ENCODE measurements at places on chromosomes 2 and 18.

- no peak for DNase-seq
These were observed 8.5 kb downstream of the RAB17 start for GRCh38 chr2:237581751-237582746.

DNA sequence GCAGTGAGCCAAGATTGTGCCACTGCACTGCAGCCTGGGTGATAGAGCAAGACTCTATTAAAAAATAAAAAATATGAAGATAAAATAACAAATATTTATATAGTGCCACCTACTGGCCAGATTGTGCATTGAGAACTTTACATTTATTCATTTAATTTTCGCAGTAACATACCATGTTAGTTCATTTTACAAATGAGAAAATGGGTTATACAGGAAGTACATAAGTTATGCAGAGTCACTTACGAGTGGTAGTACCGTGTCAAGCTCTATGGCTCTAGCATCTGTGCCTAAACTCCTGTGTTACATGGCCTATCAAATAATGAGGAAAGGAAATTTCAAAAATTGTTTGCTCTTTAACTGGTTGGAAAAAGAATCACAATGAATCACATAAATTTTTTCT lies 27.9 kb downstream of the RIF1 start:
- DNase-seq = no peak

DNA sequence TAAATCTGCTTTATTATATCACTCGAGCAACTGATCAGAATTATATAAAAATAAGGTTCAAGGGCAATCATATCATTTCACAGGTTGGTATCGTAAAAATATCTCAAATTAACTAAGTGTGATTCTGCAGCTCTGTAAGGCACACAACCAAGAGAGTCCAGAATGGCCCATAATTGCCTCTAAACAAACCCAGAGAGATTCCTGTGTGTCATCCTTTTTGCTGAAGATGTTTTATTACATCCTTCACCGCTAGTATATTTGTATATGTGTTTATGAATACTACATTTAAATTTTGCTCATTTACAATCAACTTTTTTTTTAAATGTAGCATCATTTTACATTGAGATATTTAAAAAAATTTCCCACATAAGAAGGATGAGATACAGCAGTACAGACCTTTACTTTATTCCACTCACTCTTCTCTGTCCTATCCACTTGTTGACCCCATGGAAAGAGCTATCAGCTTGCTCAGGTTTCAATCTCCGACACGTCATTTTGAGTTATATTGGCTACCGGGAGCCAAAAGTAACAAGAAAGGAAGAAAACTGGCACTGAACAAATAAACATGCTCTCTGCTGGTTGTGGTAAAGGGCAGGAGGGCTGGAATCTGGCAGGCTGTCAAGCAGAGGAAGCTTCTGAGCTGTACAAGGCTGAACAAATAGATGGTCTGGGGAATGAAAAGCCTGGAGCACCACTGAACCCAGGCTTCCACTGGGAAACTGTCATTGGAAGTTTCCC lies 23.1 kb downstream of the PLA2R1 start:
- no peak for DNase-seq

DNA sequence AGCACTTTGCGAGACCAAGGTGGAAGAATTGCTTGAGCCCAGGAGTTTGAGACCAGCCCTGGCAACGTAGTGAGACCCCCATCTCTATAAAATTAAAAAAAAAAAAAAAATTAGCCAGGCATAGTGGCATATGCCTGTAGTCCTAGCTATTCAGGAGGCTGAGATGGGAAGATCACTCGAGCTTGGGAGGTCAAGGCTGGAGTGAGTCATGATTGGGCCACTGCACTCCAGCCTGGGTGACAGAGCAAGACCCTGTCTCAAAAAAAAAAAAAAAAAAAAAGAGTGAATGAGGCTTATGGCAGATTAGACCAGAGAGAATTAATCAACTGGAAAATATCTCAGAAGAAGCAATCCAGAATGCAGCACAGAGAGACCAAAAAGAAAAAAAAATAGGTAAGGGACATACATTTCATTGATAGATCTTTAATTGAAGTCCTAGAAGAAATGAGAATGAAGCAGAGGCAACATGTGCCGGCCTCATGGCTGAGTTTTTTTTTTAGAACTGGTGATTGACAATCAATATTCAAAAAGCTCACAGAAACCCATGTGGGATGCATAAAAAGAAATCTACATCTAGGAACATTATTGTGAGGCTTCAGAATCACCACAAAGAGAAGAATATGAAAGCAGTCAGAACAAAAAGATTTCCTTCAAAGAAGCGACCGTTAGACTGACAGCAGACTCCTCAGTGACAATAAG lies 32.2 kb upstream of the ELAC1 start:
- DNase-seq = no peak

DNA sequence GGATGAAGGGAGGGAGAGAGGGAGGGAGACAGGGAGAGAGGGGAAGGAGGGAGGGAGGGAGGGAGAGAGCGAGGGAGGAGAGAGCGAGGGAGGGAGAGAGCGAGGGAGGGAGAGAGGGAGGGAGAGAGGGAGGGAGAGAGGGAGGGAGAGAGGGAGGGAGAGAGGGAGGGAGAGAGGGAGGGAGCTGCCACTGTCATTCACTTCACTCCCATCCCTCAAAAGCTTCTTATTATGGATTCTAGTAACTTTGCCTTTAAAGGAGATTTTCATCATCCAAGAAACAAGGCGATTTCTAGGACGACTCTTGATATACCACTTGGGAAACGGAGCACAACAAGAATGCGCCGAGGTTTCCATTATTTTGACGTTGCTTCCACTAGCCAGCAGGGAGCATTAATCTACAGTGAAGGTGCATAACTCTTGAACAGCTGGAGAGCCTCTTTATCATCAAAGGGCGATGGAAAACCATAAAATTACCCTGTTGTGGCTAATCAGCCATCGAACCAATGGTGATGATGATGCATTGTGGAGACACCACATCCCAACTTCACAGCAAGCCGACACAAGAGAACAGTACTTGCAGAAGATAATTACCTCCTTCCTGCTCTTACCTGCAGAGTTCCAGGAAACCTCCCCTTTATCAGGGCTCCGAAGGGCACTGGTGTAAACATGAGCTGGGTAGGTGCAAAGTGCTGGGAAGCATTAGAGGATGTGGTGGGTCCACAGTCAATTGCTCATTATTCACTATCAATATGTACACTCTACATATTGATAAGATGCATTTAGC lies 130.5 kb downstream of the EIPR1 start:
- DNase-seq = no peak

- no peak for DNase-seq
These were observed 52.1 kb upstream of the LYPD6 start for GRCh38 chr2:149278161-149278871.

DNA sequence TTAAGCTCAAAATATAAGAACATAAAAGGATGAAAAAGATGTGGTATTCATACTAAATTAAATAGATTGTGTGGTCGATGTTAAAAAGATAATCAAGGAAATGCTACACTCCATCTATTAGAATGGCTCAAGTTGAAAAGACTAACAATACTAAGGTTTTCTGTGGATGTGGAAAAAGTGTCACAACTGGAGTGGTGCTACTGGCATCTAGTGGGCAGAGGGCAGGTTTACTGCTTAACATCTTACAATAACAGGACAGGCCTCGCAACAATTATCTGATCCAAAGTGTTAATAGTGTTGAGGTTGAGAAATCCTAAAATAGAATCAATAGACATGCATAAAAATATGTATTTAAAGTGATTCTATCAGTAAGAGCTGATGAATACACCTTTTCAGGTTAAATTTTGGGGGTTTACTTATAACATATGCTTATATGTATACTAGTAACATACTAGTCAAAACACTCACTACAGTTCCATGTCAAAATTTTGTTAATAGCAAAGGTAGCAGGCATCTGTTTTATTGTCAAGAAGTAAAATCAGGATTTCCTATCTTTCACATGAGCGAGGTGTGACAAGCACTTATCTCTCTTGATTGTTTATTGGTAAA lies 91.5 kb upstream of the TMEFF2 start:
- DNase-seq = no peak

- DNase-seq = no peak
These were observed 128.8 kb upstream of the TRIB2 start for GRCh38 chr2:12587729-12588522.

GRCh38 chr2:75483878-75484277 lies 76.9 kb downstream of the EVA1A start:
- no peak for DNase-seq

DNA sequence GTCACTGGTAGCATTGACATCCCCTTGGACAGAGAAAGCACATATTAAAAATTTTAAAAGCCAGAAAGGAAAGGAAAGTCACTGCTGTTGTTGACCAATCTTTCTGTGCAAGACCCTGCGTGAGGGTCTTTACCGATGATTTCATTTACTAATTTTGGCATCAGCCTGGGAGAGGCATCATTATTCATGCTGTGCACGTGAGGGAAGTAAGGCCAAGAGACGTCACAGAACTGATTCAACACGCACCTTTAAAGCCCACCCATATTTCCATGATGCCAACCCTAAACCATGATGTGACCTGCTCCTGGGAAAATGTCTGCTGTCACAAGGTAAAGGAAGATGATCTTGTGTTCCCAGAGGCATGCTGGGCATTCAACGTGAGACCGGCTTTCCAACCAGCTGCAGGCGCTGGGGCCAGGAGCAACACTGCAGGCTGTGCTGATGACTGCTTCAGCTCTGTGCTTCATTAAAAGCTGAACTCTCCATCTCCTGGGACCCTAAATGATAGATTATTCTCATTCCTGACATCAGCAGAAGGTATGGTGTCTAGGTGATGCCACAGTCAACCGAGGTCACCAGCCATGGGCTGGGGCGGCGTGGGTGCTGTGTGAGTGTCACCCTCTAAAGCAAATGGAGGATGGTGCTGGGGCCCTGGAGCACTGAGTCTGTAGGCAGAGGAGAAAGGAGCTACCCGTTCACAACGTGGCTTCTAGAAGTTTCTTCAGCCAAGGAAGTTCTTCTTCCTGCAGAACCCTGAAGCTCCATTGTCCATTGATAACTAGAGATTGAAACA lies 53.9 kb downstream of the TMEM18 start:
- no peak for DNase-seq

GRCh38 chr2:182646763-182647498 lies 69.1 kb upstream of the DNAJC10 start:
- DNase-seq = no peak

GRCh38 chr2:88451811-88452564 lies 505 bp downstream of the FOXI3 start:
- DNase-seq = no peak

DNA sequence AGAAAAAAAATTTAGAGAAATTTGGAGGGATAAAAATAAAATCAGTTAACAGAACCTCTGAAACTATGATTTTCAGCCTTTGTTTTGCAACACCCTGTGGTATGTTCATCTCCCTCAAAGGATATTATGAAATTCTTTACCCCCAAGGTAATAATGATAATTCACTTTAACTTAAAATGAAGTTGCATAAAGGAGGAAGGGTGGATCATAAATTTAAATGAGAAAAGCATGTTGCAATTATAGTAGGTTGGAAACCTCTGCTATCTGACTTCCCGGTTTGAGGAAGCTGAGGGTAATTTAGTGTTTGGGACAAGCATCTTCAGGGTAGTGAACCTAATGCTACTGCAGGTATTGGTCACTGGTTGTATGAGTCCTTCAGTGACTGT lies 102.9 kb downstream of the BABAM2 start:
- no peak for DNase-seq

- DNase-seq = no peak
These were observed 344.5 kb upstream of the TNP1 start for GRCh38 chr2:217204358-217204757.

DNA sequence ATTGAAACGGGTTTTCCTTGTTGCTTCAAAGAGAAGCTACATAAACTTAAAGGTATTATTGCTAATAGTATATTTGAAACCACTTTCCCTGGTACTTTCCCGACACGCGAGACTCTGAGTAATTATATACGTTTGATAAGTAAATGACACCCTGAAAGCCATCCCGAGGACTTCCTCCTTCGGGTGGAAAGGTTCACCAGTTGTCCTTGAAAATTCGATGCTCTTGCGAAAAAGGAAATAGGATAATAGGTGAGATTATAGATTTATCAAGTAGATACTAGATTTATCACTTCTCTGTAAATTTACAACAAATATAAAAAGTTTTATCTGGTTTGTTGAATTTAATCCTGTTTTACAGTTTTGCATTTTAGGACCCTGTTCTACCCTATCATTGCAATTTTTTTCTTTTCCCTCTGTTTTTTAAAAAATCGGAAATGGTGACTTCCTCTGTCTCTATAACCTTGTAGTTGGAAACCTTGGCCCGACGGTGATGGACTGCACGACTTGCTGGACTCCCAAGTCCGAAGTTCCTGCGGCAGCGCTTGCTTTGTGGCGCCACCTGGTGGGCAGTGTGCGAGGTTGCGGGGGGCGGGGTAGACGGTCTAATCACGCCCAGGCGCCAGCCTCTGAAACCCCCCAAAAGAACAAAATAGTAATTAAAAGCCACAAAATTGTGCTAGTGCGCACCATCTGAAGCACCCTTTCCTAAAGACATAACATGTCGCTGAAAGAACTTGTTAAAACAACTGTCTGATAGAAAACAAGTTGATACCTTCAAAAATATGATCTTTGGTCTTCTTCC lies 972 bp upstream of the DLX2 start:
- no peak for DNase-seq

GRCh38 chr2:69279211-69279610 lies 107.8 kb downstream of the GFPT1 start:
- no peak for DNase-seq

GRCh38 chr2:112768432-112768831 lies 4.0 kb upstream of the CKAP2L start:
- no peak for DNase-seq

DNA sequence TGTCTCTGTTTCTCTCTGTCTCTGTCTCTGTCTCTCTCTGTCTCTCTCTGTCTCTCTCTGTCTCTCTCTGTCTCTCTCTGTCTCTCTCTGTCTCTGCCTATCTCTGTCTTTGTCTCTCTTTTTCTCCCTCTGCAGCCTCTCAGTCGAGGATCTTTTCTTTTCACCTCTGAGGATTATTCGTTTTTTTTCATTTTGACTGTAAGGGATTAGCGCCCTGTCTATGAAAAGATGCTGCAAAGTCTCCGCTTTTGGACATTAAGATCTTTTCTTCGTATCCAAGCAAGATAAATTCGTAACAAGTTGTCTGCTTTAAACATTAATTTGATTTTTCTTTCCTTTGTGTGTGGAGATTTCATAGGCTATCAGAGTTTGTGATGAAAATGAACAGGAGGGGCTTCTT lies 191.2 kb upstream of the TPO start:
- no peak for DNase-seq

DNA sequence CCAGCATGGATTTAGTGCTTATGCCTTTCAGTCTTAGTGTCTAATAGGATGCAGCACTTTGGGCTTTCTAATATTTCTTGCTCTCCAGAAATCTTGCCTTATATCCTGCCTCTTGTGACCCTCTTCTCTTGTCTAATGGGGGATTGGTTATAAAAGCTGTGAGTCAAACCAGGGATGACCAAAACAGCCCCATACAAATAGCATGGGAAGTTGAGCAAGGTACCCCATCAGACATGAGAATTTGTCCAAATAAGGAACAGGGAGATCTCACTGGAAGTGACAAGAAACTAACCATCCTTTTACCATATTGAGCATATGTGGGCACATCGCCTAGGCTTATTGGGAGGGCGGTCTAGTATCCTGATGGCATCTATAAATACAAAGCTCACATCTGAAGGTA lies 78.8 kb upstream of the BZW1 start:
- DNase-seq = no peak

- DNase-seq = no peak
These were observed 94.8 kb upstream of the ARL5A start for GRCh38 chr2:151922845-151923666.
